Stimulated activated CD8-positive, alpha-beta memory T cell treated with anti-CD3 and anti-CD28 coated beads, Interleukin-4, amount 100 ng/mL, for 4 hours (primary cell): ENCODE measurements at places on chromosomes 4 and X.
A peak's percentile ranks its signal among the peaks of the same experiment; 100 is the strongest.

DNA sequence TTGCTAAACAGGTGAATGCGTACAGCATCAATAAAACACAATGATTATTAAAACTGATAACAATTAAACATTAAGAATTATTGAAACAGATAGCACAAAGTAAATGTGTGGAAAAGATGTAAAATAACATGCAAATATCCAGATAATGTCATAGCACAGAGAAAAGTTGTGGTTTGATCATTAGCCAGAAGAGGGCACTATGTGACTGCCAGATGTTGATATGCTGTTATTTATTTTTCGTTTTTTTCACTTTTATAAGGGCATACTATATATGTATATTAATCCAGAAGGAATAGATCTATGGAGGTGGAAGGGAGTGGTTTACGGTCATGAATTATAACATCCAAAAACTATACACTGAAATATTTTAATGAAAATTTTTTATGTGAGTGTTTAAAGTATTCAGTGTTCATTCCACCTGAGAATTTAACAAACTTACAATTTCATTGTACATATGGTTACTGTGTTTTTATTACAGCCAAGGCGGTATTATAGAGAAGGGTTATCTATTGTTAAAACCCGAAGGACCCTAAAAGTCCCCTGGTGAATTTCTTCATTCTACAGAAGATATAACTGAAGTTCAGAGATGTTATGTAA lies 211.9 kb upstream of the UGT8 start:
- no peak for DNase-seq

- no peak for DNase-seq
Observed at GRCh38 chr4:158458271-158458895, 63.3 kb upstream of the RXFP1 start.

DNA sequence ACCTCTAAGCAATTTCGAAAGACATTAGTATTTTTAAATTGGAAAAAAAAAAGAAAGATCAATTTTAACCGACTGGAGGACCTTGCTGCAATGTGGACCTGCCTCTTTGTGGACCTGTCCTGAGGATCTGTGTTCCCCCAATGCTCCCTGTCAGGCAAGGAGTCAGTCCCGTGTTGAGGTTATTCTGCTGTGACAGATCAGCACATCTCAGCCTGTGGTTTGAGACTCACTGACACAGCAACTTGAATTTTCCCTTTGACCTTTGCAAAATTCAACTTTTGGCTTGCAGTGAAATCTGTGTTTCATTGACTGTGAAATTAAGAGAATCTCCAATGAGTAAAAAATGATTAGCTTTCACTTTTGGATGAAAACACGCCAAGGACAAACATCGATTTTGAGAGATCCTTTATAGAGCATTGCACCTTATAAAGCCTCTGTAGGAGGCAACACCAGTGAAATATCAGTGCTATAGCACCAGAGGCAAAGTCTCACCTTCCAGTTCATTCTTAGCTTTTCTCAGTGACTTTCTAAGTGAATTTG lies 186.9 kb downstream of the GPAT3 start:
- DNase-seq: no peak

DNA sequence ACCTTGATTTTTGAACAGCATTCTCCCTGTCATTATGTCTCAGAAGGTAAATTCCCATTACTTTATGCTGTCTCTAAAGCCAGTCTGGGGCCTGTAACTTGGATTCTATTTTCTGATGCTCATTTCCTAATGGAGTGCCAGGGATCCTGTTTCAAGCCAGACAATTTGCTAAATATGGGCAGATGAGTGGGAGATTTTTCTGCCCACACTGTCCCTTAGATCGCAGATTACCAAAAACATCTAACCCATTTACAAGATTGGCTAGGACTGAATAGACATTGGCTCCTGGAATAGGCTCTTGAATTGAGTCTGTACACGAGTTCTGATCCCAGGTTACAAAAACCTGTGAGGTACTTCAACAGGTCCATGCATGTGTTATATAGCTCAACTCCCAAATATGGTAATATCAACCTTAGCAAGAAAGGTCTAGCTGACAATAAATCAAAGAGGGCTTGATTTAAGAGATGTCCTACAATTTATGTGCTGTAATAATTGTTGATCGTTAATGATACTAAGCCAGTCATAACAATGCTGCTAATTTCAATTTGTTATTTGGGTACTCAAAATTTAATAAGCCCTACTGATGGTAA lies 5.7 kb downstream of the GPC3 start:
- DNase-seq: no peak

GRCh38 chr4:153204247-153204671 lies at the start of gene TRIM2:
Gene TRIM2 (plus strand): TSS chr4:153204443. CDS start chr4:153204531, 88 bp downstream.
- no peak for DNase-seq

- no peak for DNase-seq
Observed at GRCh38 chr4:176357359-176358082, 37.8 kb downstream of the SPCS3 start.

- DNase-seq: no peak
Observed at GRCh38 chrX:40188573-40189417, 91.0 kb upstream of the BCOR start.

GRCh38 chr4:138639018-138639741 lies 376.4 kb upstream of the NOCT start:
- DNase-seq: no peak

DNA sequence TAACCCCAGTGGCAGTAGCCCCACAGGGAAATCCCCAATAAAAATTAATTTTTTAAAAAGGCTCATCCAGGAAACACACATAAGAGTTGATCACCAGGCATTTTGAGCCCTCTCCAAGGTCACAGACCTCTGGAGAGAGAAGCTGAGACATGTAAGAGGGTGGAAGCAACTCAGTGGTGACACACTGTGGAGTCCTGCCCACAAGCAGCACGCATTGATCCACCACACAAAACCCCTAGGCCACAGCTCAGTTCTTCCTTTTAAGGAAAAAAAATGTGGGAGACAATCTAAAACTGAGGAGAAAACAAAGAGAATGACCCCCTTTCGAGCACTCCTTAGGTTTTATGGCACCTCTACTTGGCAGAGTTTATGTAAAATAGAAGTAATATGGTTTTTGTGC lies 71.7 kb upstream of the S100G start:
- no peak for DNase-seq

DNA sequence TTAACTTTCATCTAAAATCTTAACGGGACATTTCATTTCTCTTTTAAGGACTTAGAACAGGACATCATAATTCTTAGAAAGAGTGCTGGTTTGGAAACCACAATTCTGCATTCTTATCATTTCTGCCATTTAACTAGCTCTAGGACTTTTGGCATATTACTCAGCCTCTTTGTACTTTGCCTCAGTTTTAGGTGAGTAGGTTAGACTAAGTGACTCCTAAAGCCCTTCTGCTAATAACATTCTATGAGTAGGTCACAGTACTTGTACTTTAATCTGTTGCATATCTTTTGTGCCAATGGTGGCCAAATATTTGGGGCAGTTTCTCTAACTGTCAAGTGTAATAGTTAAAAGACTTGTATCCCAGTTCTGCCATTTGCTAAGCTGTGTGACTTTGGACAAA lies 115.4 kb upstream of the NUDT6 start:
- DNase-seq: no peak

- no peak for DNase-seq
Observed at GRCh38 chrX:20500949-20501348, 234.2 kb upstream of the RPS6KA3 start.

GRCh38 chr4:121143131-121143530 lies 21.0 kb downstream of the TNIP3 start:
- DNase-seq: no peak

GRCh38 chr4:41814565-41814964 lies 66.0 kb upstream of the PHOX2B start:
- DNase-seq: no peak

DNA sequence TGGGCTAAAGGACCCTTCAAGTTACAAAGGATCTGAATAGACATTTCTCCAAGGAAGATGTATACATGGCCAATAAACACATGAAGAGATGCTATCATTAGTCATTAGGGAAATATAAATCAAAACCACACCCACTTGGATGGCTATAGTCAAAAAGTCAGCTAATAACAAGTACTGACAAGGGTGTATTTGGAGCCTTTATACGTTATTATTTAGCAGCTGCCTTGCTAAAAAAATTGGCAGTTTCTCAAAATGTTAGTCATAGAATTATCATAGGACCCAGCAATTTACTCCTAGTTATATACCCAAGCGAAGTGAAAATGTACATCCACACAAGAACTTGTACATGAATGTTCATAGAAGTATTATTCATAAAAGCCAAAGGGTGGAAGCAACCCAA lies 112.7 kb upstream of the DUSP21 start:
- DNase-seq: no peak

- no peak for DNase-seq
Observed at GRCh38 chrX:85941275-85941674, 106.1 kb downstream of the CHM start.

DNA sequence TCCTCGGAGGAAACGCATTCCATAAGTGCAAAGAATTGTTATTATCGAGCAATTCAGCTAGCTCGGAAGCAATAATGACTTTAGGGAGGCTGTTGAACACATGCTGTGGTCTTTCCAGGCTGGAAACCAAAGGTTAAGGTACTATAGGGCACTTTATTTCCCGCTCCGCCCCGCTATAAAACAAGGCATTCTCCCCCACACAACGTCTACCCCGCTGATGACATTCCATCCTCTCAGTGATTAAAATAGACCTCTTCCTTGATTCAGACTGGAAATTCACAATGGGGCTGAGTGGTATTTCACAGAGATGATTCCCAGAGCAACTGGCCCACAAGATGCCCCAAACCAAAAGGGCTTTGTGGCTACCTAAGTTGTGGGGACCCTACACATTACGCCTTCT lies 196.4 kb downstream of the STIM2 start:
- no peak for DNase-seq

DNA sequence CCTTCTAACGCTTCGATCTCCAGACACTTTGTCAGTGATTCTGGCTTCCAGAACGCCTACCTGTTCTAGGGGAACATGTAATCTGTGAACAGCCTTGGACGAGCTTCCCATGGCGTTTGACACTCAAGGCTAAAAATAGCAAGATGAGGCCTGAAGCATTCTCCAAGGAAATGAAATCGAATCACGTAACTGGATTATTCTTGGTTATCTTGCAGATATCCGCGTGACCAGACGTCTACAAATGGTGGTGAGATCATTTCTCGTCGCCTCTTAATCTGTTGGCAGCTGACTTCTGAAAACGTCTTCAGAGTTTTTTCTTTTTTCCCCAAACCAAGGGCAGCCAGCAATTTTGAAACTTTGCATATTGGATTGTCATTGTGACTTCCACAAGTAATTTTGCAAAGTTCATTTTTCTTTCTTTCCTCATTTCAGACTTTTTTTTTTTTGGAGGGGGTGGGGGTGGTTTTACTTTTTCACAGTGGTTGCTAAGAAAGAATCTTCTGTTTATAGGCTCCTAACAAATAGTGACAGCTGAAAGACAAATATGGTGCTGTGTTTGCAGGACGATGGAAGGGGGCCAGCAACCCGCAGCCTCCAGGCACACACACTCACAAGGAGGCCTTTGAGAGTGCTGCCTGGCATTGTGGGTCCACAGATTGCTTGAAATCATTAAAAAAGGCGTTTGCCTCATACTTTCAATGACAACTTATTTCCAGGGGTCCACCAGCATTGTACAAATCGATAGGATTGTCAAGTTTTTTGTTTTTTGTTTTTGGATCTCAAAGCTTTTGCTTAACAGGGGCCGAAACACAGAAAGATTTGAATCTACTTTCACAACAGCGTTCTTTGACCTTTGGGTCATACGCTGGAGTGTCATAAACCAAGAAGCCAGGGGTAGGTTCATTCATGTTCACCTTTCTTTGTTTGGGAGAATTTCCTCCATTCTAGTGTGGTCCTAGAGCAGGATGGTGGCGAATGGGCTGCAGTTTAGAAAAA lies 32.4 kb upstream of the PDLIM3 start:
- DNase-seq: no peak

DNA sequence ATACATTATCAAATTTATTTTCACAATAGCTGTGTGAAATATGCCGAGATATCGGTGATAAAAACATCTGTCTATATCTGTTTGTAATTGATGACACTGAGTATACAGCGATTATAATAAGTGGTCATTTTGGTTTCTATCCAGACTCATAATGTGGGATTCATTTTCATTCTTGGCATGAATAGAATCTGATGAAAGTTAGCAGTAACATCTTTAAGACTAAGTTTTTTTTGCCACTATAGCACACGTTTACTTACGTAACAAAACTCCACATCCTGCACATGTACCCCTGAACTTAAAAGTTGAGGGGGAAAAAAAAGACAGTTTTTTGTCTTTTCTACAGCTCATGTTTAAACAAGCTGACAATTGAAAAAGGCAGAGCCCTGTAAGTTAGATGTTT lies 86.4 kb downstream of the PPA2 start:
- DNase-seq: no peak

DNA sequence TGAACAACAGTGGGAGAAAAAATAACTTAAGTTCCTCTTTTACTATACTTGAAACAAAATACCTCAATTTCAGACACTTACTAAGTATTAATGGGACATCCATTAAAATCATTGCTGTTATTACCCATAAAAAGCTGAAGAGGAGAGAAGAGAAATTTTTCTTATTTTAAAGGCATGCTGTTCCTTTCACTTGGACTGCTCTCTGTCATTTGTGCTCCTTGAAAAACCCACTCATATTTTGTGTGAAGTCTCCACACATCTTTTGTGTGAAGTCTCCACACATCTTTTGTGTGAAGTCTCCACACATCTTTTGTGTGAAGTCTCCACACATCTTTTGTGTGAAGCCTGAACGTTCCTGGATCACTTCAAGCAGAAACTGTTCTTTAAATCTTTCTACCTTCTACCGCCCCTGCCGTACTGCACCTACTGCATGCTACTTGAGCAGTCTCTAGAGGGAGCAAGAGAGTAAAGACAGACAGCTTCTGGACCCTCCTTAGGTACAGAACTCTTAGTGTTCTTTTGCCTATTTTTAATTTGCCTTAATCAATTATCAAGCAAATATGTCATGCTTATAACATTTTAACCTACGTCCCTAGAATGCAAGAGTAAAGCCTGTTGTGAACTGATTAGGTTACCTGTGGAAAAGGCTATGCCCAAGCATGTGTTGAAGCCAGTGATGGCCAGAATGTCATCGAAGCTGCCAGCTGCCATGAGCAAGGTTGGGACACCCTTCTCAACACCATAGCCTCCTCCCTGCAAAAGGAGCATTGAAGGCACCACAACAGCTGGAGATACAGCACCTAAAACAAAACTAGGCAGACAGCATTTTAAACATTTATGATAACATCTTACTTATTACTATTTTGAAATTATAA lies 27.1 kb upstream of the SLC9B1 start:
- peak; percentile 5 for DNase-seq

DNA sequence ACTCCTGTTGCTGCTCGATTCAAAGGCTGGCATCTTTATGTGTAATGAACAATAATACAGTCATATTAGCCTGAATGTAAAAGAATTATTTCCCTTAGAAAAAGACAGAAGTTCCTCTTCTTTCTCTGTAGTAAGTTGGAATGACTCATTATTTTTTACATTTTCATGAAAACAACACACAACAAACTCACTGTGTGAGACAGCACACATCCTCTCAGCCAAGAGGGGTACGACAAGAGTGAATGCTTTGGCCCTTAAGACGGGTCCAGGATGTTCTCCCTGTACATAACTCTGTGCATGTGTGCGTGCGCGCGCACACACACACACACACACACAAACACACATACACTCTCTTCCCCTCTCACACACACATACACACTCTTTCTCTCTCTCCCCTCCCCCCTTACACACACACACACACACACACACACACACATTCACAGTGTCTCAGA lies 72.8 kb downstream of the MANBA start:
- DNase-seq: no peak
